Activated CD4-positive, CD25-positive, alpha-beta regulatory T cell (primary cell): ENCODE measurements at places on chromosomes 3 and 15.

DNA sequence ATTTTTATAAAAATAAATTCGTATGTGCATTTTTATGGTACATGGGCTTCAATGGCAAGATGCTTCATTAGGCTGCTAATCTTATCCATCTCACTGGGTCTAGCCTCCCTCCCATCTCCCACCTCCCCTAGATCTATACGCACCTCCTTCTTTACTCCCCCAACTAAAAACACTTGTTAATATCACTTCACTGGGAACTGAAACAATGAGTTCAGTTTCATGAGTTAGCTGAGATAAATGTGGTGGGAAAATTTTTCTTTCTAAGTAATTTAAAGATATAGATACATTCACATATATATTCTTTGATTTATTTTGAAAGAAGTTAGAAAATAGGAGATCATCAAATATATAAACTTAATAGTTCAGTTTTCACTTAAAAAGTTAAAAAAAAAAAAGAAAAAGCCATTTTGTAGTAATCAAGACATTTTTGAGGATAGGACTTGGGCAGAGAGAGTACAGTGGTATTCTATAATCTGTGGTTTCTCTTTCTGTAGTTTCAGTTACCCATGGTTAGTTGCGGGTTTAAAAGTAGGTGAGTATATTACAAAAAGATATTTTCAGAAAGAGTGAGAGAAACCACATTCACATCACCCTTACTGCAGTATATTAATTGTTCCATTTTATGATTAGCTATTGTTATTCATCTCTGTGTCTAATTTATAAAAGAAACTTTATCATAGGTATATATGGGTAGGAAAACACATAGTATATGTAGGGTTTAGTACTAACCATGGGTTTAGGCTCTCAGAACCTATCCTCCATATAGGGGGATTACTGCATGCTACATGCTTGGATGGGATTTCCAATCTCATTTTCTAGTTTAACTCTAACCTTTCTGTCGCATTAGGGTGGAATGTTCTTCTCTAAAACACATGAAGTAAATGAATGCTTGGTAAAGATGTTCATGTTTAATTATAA is 316.0 kb upstream of the CBLB start:
- DNase-seq: no peak

- DNase-seq: no peak
Measured at GRCh38 chr15:51348688-51349087, 7.2 kb downstream of the GLDN start.

GRCh38 chr15:47616876-47617275 is 100.4 kb upstream of the SEMA6D start:
- no peak for DNase-seq

DNA sequence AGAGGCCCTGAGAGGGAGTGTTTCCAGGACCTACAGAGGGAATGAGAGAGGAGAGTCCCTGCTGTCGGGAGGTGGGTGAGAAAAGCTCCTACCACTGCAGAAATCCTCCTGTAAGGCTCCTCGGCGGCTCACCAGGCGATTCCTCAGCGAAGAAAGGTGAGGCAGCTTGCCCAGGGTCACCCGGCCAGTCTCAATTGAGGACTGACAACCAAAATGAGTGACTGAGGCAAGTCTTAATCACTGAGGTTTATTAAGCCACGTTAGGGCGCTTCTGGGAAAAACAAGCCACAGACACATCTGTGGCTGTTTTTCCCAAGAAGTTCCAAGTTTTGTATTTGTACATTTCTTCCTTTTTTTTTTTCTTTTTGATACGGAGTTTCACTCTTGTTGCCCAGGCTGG is 48.5 kb downstream of the ZDHHC19 start:
- no peak for DNase-seq

- no peak for DNase-seq
Measured at GRCh38 chr3:98902351-98902740, 851 bp upstream of the DCBLD2 start.

- no peak for DNase-seq
Measured at GRCh38 chr3:25679642-25680302, 15.1 kb upstream of the TOP2B start.

DNA sequence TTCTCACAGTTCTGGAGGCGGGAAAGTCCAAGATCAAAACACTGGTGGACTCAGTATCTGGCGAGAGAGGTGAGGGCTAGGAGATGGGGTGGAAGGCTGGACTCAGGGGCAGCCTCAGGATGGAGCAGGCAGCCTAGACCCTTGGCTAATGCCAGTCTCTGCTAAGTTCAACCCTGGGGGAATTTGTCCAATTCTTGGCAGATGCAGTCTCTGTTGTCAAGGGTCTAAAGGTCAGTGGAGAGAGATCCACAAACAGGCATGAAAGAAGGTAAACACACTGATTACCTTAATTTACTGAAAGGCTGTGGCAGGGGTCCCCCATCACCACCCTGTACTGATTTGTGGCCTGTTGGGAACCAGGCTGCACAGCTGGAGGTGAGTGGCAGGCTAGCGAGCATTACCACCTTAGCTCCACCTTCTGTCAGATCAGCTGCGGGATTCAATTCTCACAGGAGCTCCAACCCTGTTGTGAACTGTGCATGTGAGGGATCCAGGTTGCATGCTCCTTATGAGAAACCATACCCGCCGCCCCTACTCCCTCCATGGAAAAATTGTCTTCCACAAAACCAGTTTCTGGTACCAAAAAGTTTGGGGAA is 32.5 kb upstream of the RHCG start:
- no peak for DNase-seq

DNA sequence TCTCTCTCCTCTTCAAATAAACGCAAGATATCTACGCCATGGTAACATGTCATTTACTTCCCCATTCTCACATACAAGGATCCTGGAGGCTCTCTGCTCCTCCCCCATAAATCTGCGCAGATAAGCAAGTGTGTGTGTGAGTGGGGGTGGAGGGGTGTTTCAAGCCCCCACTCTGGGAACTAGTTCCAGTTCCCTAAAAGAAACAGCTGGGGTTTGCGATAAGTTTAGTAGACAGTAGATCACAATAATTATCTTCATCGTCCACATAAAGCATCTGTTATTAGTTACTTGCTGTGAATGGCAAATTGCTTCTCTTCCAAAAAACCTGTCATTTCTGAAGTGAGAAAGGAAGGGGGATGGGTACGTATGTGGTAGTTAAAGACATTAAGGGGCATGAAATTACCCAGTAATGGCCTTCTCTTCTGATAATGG is 79.8 kb downstream of the RBPMS2 start:
- DNase-seq: no peak

DNA sequence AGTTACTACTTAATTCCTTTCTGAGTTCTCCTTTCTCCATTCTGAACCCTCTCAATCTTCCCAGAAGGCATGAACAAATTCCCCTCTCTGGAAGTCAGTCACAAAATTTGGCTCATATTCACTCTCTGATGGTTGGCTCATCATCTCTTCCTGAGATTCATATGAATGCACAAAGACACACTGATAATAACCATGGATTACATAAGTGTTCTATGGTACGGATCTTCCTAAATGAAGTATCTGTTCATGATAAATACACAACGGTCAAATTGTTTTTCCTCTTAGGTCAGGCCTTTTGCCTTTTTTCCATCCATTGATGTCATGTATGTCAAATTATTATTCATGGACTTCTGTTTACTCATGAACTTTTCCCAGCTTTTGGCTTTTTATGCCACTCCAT is 162.6 kb downstream of the P2RY1 start:
- no peak for DNase-seq

GRCh38 chr3:122890720-122891220 is 95.9 kb downstream of the SLC49A4 start:
- no peak for DNase-seq

DNA sequence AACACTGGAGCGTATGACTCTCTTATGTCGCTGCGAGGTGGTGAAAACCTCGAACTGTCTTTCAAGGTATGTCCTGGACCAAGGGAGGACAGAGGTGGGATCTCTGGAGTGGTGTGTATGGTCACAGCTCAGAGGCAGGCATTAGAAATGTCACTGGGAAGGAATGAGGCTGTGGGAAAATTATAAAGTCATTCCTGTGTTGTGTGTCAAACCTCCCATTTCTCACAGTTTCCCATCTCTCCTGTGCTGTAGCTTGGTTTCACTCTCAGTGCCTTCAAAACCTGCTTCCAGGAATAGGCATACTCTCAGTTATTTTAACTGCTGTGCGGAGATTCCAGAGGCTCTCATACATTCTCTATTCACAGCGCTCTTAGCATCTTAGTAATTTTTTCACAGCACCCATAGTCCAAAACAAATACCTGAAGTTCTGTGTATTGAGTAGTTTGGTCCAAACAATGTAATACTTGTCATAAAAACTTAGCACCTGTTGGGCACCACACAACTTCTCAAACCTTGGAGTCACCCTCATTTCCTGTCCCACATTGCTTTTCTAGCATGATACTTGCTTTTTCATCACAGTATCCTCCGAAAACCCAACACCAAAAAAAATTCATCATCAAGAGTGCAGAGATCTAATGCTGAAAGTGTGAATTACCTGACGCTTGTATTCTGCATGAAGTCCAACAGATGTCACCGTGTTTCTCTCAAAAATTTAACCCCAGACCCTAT is 36.9 kb downstream of the GALNT15 start:
- DNase-seq: no peak

DNA sequence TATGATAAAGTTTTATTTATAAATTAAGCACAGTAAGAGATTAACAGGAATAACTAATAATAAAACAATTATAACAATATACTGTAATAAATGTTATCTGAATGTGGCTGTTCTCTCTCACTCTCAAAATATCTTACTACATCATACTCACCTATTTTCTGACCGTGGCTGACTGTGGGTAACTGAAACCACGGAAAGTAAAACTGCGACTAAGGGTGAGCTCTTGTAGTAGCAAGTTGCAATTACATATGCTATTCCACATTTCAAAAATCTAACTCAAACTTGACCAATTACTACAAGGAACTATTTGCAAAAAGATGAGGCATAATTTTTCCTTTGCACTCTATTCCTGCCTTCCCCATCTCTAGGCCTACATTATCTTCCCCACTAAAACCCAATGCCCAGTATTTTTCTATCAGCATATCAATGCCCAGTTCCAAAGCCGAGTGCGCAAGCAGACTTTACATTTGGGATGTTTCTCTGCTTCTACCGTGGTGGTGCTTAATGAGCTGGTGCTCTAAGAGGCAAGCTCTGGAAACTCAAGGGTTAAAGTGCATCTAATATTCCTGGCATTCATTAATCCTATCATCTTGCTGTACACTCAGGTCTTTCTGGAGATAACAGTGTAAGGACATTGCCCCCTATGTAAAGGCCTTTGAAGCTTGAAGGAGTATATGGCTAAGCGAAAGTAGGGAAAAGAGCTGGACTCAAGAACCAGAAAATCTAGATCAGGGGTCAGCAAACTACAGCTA is 6.7 kb downstream of the PCYT1A start:
- no peak for DNase-seq

DNA sequence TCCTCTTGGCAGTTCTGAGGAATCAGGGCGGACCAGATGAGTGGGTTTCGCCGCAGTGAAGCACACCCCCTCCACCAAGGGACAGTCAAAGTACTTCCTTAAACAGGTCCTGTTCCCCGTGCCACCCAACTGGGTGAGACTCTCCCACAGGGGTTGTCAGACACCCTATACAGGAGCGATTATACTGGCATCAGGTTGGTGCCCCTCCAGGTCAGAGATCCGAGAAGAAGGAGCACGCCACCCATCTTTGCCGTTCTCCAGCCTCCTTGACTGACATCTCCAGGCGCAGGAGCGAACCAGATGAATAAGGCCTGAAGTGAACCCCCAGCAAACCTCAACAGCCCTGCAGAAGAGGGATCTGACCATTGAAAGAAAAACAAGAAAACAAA is 108.1 kb upstream of the ZBTB20 start:
- DNase-seq: no peak

- no peak for DNase-seq
Measured at GRCh38 chr3:57127891-57128518, 37.1 kb downstream of the IL17RD start.

GRCh38 chr3:192090586-192090985 is 629.6 kb downstream of the PYDC2 start:
- DNase-seq: no peak

DNA sequence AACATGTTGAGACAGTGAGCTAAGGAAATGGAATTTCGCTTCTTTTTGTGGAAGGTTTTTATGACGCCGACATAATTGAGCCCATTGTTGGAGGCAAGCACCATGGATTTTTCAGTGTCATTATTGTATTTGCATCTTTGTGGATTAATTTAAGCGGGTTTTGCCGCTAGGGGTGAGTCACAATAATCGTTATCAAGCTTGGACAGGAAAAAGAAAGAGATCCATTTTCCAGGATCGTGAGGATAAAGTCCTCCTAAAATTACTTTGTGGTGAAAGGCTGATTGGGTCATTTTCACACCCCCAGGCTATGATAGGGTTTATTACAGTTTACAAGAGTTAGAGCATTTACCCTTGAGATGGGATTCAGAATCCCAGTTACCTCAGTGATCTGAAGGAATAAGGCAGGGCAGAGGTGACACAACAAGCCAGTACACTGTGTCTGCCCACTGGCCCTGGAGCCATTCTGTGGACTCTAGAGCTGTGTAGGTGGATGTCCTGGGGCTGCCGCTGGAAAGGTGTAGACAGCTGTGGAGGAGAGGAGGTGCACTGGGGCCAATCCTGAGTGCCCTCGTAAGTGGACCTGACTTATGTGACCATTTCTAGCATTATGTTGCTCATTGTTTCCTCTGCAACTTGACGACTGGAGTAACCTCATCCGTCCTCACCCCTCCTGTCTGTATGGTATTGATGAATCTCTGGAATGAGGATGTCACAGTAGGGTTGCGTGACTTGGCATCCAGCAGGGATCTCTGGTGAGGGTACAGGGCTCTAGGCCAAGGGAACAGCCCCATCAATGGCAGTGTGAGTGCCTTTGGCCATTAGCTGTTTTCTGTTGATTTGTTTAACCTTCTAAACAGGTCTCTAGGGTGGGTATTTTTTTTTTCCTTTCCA is 370.1 kb downstream of the LRTM1 start:
- no peak for DNase-seq

DNA sequence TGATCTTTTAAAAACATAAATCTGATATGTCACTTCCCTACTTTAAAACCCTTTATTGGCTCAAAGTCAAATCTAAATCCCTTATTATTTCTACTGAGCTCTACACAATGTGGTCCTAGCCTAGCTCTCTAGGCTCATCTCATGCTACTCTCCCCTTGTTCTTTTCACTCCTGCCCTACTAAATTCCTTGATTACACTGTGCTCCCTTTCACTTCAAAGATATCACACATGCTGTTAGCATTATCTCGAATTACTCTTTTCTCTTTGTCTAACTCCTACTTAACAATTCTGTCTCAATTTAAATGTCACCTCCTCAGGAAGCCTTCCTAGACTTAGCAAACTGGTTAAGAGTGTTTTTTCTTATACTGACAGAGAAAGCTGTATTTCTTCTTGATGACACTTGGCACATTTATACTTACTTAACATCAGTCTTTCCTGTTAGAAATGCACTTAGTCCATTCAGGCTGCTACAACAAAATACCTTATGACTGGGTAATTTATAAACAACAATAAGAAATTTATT is 102.0 kb downstream of the SCAPER start:
- no peak for DNase-seq

DNA sequence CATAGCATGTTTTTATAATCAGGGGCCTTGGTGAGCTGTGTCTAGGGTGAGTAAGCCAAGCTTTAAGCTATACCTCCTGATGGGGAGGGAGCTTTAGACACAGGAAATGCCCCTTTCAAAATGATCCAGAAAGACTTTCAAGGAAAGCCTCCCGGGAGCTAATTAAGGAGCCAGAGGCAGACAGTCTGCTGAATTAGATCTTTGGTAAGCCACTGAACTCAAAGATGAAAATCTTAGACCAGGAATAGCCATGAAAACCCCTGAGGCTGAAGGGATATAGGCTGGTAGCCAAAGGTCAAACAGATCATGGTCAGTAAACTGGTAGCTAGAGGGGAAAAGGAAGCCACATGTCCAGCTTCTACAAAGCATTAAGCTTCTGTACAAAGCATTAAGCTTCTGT is 42.7 kb upstream of the GAP43 start:
- no peak for DNase-seq

- no peak for DNase-seq
Measured at GRCh38 chr3:72567474-72567873, 280.8 kb downstream of the SHQ1 start.
